ENCODE measurements at places on chromosomes 4 and X.

GRCh38 chrX:120761810-120762209 is 113.9 kb downstream of the CT47B1 start:
- no peak for DNase-seq

DNA sequence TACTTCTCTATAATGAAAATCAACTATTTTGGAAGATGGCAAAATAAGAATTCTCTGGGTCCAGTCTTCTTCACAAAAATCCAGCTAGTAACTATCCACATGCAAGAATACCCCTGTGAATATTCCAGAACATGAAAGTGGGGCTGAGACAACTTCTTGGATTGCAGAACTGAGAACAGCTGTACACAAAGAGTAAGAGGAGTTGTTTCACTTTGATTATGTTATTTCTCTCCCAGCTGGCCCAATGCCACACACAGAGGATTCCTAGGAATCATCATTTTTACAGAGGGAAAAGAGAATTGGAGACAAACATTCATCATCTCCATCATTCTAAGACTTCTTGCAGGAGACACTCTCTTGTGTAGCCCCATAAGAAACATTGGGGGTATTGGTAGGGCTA is 782.2 kb upstream of the LCORL start:
- no peak for DNase-seq

DNA sequence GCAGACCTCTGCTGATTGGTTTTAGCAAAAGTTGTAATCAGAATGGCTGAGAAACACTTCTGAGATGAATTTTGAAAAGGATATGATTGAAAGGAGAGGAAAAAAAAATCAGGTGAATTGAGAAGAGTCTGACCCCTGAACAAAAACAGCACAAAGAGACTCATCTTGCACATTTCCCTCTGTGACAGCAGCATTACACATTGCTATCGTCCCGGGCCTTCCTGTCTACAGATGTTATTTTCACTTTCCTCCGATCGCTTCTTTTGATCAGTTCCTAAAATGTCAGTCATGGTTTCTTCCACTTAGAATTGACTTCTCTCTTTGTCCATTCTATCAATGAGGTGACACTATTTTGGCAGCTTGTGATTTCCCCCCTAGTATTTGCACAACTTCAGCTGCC is 262.6 kb downstream of the GPC3 start:
- DNase-seq = peak; percentile 9

DNA sequence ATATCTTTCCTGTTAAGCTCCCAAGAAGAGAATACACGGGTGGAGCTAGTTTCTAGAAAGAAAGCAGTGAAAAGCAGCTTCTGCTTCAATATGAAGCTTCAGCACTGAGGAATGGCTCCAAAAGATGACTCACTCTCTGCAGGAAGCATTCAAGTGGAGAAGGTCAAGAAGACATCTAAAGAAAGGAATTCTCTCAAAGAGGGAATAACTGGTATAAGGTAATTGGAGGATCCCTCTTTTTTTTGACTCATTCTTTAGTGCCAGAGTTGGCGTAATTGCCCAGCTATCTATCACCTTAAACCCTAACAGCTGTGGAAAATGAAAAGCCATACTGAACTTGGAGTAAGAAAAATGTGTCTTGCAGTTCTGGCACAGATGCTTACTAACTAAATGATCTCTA is 3.5 kb downstream of the EDA2R start:
- no peak for DNase-seq

DNA sequence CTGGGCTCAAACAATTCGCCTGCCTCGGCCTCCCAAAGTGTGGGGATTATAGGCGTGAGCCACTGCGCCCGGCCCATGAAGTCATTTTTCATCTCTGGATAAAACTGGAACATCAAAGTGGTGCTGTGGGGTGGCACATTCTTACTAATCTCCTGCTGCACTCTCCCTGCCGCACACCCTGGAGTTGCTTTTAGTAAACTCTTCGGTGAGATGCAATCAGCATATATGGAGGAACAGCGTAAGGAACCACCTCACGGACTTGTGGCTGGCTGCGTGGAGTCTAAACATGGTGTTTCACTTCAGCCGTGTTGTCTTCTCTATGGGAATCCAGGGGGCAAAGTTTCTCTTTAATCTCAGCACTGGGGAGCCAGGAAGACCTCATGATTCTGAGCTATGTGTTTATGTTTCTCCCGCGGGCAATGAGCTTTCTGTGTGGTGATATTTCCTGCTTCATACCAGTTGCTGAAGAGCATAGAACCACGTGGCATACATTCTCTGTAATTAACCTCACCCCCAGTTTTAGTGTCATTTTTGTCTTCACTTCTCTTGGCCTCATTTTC is 2.1 kb upstream of the RHOH start:
- DNase-seq = peak; percentile 77

DNA sequence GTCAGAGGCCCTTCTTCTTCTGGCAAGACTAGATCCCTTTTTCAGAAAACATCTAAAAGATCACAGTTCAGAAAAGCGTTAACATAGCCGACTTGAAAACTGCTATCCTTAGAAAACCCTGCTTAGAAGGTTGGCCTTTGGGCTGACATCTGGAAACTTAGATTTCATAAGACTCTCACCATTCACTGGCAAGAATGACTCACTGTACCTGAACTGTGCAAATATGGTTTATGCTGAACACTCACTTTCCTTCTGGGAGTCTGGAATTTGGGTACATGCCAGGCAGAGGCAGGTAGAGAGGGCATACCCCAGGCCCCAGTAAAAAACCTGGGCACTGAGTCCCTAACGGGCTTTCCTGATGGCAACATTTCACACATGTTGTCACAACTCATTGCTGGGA is 88.8 kb upstream of the GPC3 start:
- no peak for DNase-seq

DNA sequence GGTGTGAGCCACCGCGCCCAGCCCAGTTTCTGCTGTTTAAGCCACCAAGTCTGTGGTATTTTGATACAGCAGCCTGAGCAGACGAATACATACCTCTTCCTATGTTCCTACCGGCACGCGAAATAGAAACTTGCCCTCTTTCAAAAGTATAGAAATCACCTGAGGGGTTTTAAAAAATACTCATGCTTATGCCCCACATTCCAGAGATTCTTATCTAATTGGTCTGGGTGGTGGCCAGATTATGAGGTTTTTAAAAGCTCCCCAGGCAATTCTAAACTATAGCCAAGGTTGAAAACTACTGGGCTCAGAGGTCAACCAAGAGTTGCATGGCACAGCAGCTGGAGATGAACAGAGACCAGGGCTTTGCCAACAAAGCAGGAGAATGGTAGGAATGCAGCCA is 24.9 kb upstream of the HUWE1 start:
- DNase-seq = no peak

DNA sequence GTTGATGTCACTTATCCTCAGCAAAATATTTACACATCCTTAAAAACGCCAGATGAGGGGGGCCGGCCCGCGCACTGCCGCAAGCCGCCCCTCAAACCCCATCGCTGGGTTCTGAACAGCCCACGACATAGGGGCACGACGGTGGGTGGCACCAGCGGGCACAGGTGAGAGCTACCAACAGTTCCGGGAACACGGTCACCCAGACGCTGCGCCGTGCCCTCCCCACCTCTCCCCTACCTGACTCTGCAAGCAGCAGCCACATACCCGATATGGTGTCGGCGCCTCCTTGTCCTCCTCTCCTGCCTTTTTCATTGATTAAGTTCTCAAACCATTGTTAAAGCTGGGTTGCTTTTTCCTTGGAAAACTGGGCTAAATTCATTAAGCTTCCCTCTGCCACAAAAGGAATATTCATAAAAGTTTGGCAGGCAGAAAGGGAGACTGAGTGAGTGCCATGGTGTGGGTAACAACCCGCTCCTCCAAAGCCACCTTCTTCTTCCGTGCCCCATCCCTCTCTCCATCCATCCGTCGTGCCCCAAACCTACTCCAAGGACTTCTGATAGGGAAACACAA is 1.4 kb downstream of the RAI2 start:
- no peak for DNase-seq

GRCh38 chr4:4358093-4358854 is 28.6 kb upstream of the NSG1 start:
- DNase-seq = no peak

DNA sequence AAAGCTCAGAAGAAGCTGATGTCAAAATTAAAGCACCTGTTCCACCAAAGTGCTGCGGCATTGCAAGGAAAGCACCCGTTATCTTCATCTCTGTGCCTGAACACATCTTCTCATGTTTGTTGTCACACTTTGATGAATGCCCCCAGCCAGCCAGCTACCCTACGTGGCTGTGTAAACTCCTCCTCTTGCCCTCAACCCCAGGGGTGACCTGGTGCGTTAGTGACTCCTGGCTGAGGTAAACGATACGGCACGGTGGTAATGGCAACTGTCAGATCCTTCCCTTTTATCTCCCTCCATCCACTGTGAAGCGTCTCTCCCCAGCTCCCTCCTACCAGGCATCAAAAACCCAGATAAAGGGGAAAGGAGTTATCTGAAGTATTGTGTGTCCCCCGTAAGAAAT is 90.6 kb upstream of the WWC2 start:
- DNase-seq = no peak

GRCh38 chr4:125314676-125315575 is at the start of gene FAT4:
FAT4 (plus strand) TSS chr4:125314955; CDS start chr4:125316412, 1,457 bp downstream.
- peak; percentile 86 for DNase-seq

GRCh38 chr4:5836943-5837342 is 55.9 kb downstream of the CRMP1 start:
- DNase-seq = no peak

- no peak for DNase-seq
Measured at GRCh38 chrX:109872021-109872732, 130.7 kb upstream of the TMEM164 start.

DNA sequence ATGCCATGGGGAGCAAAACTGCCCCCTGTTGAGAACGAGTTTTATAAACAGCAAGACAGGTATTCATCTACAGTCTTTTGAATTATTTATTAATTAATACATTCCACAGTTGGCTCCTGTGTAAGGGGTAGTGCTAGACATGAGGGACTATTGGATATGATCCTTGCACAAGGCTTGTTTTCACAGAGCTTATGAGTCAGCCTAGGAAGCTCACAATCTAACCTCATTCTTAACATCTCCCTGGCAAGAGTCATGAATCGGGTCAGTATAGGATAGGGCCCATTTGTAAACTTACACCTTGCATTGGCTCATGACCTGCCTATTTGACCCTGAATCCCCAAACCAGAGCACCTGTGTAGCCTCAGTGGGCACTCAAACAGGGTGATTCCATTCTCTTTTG is 209.1 kb upstream of the HCCS start:
- no peak for DNase-seq

- DNase-seq = peak; percentile 83
Measured at GRCh38 chr4:86441175-86441936, 81.5 kb upstream of the MAPK10 start.

DNA sequence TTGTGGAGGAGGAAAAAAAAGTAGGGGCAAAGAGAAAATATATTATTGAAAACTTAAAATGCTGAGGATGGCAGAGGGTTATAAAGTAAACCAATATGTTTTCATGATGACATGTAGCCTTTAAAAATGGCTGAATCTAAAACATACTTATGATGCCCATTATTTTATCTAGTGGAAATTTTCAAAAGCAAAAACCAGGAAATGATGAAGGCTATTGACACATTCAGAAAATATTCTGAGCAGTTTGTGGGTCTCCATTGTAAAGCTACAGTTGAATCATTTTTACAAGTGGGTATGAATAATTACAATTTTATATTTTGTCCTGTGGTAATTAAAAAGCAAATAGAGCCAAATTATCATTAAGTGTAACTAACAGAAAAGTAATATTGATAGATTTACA is 10.7 kb downstream of the PLS3 start:
- DNase-seq = no peak

GRCh38 chr4:173274744-173275143 is 59.4 kb downstream of the HMGB2 start:
- DNase-seq = no peak

GRCh38 chr4:186723292-186724057 is at the start of gene FAT1:
FAT1 (minus strand) TSS chr4:186723856; CDS start chr4:186709827, 14,029 bp downstream.
- DNase-seq = no peak

- peak; percentile 66 for DNase-seq
Measured at GRCh38 chr4:152594978-152595925, 59.4 kb upstream of the FBXW7 start.

DNA sequence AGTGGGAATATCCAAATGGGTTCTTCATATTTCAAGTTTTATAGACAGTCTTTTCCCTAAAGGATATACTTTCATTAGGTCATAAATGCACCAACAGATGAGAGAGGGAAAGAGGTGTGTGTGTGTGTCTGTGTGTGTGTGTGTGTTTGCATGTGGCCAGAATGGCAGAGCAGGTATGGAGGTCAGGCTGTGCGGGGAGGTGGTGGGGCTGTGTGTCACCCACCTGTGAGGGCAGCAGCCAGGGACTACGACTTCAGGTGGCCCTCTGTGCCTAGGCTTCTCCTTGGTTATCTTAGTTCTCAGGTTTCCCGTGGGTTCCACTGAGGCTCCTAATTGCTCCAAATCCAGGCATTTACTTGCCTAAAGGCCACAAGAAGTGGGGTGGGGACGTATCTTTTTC is 14.6 kb downstream of the HAND2 start:
- no peak for DNase-seq

GRCh38 chr4:41644915-41645295 is 103.6 kb downstream of the PHOX2B start:
- no peak for DNase-seq

- peak; percentile 31 for DNase-seq
Measured at GRCh38 chrX:151543706-151544105, 19.8 kb upstream of the PASD1 start.

DNA sequence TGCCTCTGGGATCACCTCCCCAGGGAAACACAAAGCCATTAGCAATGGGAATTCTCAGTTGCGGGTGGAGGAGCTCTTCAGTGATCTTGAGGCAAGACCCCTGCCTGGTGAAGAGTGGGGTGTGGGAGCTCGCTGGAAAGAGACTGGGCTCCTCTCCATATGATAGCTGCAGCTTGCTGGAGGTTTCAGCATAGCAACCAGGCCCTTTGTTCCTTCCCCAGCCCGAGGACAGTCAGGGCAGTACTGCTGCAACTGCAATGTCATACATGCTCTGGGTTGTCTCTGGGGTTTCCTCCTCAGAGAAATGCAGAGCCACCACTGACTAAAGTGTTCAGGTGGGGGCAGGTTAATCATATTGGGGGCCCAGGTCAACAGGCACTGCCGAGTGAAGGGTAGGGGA is 81.3 kb downstream of the ARHGAP24 start:
- peak; percentile 72 for DNase-seq

DNA sequence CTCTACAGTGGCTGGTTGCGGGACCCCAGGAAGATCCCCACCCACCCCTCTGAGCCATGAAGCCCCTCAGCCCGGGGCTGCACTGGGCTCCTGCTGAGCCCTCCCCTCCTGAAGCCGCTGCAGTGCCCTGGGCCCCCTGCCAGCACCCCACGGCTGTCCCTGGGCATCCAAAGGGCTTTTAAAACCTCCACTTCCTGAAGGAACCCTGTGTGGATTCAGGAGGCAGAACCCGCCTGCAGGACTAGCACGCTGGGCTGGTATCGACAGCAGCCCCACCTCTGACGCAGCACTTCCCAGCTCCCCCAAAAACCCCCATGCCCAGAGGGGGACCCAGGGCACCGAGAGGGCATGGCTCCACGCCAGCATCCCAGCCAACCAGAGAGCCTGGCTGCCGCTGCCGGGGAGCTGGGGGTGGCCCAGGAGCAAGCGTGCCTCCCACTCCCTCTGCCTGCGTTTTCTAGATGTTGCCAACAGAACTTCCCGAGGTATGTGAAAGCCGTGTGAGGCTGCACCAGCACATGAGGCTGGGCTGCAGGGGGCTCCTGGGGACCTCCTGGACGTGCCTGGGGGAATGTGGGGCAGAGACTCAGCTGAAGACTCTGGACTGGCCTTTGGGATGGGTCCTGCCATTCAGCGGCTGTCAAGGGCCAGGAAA is 6.3 kb downstream of the MXD4 start:
- no peak for DNase-seq

All from GM12865 (cell line).